ENCODE measurements at places on chromosomes 16 and 17.

- DNase-seq: no peak
Measured at GRCh38 chr16:56558024-56558747, 6.7 kb upstream of the MT4 start.

GRCh38 chr16:19595043-19595767, 39.7 kb downstream of the VPS35L start:
- DNase-seq: no peak

- DNase-seq: no peak
Measured at GRCh38 chr16:53881371-53881770, 177.4 kb downstream of the FTO start.

DNA sequence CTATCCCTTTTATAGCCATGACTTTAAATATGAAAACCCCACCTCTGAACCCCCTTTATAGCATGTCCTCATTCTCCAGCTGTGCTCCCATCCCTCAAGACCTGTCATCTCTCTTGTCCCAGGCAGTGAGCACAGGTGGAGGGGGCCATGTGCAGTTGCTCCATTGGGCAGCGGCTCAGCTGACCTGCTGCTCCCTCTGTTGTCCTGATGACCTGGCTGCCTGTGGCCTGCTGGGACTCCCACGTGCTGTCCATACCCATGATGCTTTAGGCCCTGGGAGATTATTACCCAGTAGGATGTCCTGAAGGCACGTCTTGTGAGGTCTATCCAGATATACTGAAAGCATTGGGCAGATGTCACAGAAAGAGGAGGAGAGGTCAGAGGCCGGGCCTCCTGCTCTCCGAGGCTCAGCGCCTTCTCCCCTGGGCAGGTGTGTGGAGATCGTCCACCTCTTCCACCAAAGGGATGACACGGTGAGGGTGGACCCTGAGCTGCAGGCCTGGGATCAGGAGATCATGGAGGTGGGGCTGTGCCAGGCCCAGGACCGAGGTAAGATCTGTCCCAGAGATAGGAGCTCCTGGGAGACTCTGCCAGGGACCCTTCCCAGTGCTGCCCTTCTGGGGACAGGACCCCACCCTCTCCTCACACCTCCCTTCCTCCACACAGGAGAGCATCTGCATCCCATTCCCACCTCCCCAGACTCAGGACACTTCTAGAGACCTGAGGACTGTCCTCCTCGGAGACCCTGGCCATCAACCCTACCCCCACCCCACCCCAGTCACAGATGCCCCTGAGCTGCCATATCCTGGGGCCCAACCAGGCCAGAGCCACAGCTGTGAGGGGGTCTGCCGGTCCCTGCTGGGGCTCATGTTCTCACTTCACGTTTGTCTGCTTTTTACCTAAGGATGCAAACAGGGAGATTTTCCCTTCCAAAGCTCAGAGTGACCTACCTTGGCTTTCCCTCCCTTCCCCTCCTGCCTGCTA, 58.0 kb downstream of the GOSR1 start:
- no peak for DNase-seq

DNA sequence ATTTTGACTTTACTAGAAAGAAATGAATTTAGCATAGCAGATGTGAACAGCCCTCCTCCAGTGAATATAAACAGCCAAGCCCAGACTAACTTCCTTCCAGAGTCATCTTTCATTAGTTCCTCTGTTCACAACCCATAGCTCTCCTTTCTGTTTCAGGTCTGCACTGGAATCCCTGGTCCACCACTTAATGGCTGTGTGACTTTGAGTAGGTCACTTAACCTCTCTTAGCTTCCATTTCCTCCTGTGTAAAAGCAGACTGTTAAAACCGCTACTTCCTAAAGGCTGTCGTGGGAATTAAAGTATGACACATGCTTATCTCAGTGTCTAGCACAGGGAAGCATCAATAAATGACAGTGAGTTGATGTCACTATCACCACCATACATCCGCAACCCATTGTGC, 7.5 kb downstream of the SLC6A4 start:
- DNase-seq: no peak

DNA sequence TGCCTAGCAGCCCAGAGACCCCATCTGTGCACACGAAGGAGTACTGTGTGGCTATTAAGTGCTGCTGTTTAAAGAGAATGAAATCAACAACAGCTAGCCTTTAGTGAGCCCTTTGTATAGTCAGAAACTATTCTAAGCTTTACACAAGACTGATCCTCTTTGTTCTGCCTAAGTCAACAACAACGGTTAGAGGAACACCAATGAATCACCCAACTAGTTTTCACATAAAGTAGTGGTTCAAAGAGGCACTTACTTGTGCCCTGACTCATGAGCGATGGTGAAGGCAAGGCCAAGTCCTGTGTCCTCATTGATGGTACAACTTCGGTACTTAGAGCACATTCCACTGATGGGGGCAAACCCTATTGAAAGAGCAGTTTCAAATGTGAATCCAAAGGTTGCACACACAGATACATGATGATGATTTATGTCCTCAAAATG, 75.8 kb downstream of the ADAMTS18 start:
- no peak for DNase-seq

- DNase-seq: no peak
Measured at GRCh38 chr17:68542698-68543463, 30.7 kb downstream of the PRKAR1A start.

GRCh38 chr17:50364715-50365114, 8.3 kb downstream of the MRPL27 start:
- no peak for DNase-seq

- no peak for DNase-seq
Measured at GRCh38 chr17:21140911-21141310, 14.1 kb downstream of the DHRS7B start.

DNA sequence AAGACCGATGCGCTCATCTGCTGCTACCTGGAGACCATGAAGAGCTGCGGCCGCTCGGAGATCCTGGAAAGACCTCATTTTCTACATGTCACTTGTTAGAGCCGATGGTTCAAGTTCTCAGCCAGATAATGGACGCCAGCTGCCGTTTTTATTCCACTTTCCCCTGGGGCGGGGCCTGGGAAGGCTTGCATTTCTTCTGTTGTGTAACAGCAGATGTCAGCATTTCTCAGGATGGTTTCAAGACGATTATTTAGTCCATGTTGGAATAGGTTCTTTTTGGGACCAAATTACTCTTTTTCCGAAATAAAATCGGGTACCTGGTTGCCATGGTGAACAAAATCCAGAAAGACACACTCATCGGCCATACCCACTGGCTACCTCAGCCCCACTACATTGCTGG, 1418.3 kb downstream of the CDH11 start:
- no peak for DNase-seq

DNA sequence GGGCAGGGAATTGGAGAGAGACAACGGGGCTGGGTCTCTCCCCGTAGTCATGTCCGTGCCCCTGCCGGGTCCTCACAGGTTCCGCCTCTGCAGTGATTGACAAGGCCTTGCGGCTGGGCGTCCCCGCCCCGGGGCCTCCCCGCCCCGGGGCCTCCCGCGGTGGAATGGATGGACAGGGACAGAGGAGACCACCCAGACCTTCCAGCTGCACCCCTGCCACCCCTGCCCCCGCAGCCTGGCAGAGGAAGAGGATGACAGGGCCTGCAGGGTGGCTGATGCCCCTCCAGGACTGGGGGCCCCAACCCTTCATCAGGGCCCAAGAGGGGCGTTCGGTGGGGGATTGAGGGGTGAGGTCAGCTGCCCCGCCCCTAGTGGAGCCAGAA, 216.4 kb upstream of the CIBAR2 start:
- DNase-seq: no peak

DNA sequence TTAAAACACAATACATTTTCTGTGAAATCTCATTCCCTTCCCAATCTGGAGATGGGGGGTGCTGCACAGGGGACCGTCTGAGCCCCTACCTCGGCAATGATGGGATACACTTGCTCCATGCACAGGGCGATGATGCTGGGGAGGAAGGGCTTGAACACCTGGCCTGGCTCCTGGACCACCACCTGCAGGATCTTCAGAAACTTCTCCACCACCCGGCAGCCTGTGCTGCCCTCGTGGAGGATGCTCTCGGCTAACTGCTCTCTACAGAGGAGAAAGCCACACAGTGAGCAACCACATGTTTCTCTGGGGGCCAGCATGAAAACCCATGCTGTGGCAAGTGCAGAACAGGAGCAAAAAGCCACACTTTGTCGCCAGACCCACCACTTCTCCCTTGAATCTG, 42.4 kb upstream of the GSG1L start:
- DNase-seq: no peak

DNA sequence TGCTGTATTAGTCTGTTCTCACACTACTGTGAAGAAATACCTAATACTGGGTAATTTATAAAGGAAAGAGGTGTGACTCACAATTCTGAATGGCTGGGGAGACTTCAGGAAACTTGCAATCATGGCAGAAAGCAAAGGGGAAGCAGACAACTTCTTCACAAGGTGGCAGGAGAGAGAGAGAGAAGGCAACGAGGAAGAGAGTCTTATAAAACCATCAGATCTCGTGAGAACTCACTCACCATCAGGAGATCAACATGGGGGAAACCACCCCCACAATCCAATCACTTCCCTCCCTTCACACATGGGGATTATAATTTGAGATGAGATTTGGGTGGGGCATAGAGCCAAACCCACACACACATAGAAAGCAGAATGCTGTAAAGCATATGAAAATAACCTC, 896.2 kb downstream of the CDH11 start:
- DNase-seq: no peak

GRCh38 chr17:16583781-16584180, 14.8 kb upstream of the ZNF287 start:
- DNase-seq: no peak

GRCh38 chr17:27562777-27563455, 68.1 kb upstream of the LGALS9 start:
- DNase-seq: no peak

DNA sequence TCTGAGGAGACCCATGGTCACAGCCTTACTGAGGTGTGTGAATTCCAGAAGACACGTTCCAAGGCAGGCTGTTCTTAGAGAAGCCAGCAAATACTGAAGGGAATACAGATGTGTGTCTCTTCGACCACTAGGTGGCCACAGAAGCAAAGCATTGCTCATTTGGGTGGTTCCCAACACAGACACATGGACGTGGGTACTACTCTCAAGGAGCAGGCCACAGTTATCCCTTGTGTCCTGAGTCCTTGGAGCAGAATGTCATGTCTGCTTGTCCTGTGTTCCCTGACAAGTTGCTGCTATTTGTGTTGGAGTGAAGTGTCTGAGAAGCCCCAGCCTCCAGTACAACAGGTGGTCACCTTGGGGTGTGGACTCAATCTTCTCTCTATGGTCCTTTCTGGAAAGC, 30.3 kb downstream of the HMOX2 start:
- peak; percentile 73 for DNase-seq

DNA sequence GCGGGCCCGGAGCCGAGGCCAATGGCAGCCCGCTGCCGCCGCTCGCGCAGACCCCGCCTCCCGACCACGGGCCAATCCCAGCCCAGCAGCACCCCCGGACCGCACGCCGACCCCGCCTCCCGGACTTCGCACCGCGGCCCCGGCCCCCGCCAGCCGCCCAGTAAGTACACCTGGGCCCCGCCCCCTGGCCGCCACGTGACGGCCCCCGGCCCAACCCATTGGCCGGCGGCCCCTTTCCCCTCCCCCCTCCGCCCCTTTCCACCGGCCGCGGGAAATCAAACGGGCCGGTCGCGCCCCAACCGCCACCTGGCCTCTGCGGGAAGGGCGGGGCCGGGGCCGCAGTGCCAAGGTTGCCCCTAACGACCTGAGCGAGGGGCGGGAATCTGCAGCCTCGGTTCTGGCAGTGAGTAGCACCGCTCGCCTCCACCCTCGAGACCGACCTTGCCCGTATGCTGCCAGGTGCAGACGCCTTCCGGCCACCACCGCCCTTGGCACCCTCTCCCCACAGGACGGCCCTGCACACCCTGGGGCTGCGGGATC, at the start of gene YBX2:
TSS of gene YBX2 (minus strand) at position 26 of the 540 bp plus-strand sequence. CDS start 139 bp downstream, outside the sequence.
- peak; percentile 86 for DNase-seq

DNA sequence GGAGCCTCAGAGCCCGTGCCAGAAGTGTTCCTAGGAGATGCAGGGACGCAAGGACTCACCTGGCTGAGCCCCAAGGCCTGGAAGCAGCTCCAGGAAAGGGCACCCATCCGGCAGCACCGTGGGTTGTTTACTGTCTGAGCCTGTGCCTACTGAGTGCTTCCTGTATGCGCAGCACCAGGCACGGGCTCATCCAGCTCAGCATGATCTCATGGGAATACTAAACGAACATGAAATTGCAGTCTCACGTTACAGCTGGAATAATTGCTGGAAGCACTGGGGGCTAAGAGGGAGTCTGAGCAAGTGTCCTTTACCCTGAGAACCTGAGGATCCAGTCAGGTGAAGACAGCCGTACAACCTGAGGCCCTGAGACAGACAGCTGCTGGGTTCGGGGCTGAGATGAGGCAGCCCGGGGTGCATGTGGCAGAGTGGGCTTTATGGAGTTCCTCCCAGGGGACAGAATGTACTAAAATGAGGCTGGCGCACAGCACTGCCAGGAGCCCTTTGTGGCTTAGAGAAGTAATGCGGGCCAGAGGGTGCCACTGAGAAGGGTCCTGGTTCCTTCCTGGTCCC, 5.4 kb downstream of the CTRL start:
- no peak for DNase-seq

DNA sequence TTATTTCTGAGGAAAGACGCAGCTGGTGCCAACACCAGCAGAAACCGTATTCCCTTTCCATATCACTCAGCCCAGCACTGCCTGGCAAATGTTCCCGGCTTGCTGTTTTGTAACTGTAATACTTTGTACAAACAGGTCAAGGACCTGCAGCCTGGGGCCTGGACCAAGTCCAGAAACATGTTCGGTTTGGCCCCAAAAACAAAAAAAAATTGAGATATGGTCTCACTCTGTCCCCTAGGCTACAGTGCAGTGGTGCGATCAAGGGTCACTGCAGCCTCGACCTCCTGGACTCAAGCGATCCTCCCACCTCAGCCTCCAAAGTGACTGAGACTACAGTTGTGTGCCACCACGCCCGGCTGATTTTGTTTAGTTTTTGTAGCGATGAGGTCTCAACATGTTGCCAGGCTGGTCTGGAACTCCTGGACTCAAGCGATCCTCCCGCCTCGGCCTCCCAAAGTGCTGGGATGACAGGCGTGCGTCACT, 1.2 kb downstream of the HAGH start:
- no peak for DNase-seq

DNA sequence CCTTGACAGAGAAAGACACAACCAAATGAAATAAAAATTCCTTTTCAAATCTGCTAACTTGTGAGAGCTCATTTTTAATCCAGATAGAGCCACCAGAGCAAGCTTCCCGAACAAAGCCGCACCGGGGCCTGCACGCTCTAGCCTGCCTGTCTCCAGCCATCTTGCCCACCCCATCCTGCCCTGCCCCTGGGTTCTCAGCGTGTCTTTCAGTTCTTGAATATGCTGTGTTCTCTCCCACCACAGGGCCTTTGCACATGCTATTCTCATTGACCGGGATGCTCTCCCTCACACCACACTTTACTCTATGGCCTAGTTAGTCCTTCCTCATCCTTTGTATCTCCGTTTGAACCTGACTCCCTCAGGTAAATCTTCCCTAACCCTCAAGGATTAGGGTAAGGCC, 14.7 kb downstream of the SMIM5 start:
- no peak for DNase-seq

GRCh38 chr16:84957792-84958191, 53.5 kb downstream of the ZDHHC7 start:
- no peak for DNase-seq

GRCh38 chr17:17183744-17184143, 22.4 kb downstream of the PLD6 start:
- no peak for DNase-seq

Measured in CD4-positive, alpha-beta T cell treated with Interferon alpha-2 for 1 hour (primary cell).